ENCODE measurements at places on chromosomes 1 and 21. TPM values are rescaled to one million over a fixed set of nuclear protein-coding genes. Genes with fewer than 3 reads are reported as not detected.

The IL22RA1 gene
- 1.1 TPM for total RNA-seq

The UBL4B gene
- total RNA-seq, result not detected

The PTPN14 gene
- 209 TPM for total RNA-seq

The NOS1AP gene
- 27.9 TPM for total RNA-seq

The C1QTNF12 gene
- total RNA-seq, result 41.4 TPM

The ARHGEF16 gene
- 10.1 TPM for total RNA-seq

The MRPL37 gene
- total RNA-seq, result 138 TPM

The PLA2G4A gene
- total RNA-seq, result not detected

The NPHS2 gene
- not detected for total RNA-seq

The SLC25A34 gene
- total RNA-seq, result 0.64 TPM

The TNFRSF25 gene
- 7.0 TPM for total RNA-seq

The LENEP gene
- total RNA-seq, result 0.67 TPM

The TADA1 gene
- total RNA-seq, result 12.3 TPM

The APOBEC4 gene
- total RNA-seq, result not detected
